ENCODE measurements at places on chromosomes 11 and 22.

DNA sequence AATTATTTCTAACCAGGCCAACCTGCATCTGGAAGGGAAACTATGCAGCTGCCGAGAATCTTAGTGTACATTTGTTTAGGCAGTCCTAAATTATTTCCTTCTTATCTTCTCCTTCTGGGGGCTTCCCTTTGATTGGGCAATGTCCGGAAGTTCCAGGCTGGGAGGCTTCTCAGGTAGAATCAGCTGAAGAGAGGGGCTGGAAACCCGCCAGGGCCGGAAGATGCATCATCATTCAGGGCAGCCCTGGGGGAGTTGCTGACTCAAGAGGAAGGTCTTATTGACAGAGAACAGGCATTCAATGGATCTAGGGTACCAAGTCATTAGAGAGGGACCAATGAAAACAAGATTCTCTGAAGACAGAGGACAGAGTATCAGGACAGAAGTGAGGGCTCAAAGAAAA, 150.7 kb downstream of the BLID start:
- no peaks in the 10 kb centered on the region for H3K36me3 ChIP-seq
- H3K4me1 ChIP-seq = no peaks in the 10 kb centered on the region
- no peaks in the 10 kb centered on the region for H3K27me3 ChIP-seq
- no peak for DNase-seq
- H3K27ac ChIP-seq = no peak overlapping the region

DNA sequence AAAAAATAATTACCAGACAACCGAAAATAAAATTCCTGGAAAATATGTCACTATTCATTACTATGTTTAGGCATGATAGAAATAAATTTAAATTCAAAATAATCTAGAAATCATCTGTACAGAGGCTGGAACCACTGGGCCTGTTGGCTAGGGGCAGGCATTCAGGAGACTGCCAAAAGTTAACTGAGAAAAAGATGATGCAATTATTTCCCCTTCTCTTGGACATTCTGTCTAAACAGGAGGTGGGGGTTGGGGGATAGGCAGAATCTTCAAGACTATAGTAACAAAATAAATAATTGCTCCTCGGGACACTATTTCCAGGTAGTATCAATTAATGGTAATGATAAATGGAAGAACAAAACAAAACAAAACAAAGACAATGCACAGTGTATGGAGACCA, 14.1 kb downstream of the BTBD10 start:
- H3K36me3 ChIP-seq = no peaks in the 10 kb centered on the region
- H3K27ac ChIP-seq = no peak overlapping the region
- no peak overlapping the region for H3K4me3 ChIP-seq

GRCh38 chr11:2655834-2656622, 43.8 kb downstream of the KCNQ1OT1 start:
- H3K27me3 ChIP-seq = no peaks in the 10 kb centered on the region
- H3K27ac ChIP-seq = no peak overlapping the region
- no peaks in the 10 kb centered on the region for H3K4me1 ChIP-seq
- DNase-seq = no peak
- no peak overlapping the region for H3K4me3 ChIP-seq

GRCh38 chr11:95566211-95566610, 223.4 kb downstream of the FAM76B start:
- H3K36me3 ChIP-seq = no peaks in the 10 kb centered on the region
- H3K27ac ChIP-seq = no peak overlapping the region
- H3K4me3 ChIP-seq = no peak overlapping the region
- peaks cover 6% of the 10 kb centered on the region for H3K4me1 ChIP-seq

- no peak for DNase-seq
- no peak overlapping the region for H3K27ac ChIP-seq
- no peaks in the 10 kb centered on the region for H3K36me3 ChIP-seq
- no peaks in the 10 kb centered on the region for H3K27me3 ChIP-seq
- H3K4me1 ChIP-seq = peaks cover 8% of the 10 kb centered on the region
These were observed 120.3 kb upstream of the ZC3H12C start for GRCh38 chr11:109972939-109973338.

DNA sequence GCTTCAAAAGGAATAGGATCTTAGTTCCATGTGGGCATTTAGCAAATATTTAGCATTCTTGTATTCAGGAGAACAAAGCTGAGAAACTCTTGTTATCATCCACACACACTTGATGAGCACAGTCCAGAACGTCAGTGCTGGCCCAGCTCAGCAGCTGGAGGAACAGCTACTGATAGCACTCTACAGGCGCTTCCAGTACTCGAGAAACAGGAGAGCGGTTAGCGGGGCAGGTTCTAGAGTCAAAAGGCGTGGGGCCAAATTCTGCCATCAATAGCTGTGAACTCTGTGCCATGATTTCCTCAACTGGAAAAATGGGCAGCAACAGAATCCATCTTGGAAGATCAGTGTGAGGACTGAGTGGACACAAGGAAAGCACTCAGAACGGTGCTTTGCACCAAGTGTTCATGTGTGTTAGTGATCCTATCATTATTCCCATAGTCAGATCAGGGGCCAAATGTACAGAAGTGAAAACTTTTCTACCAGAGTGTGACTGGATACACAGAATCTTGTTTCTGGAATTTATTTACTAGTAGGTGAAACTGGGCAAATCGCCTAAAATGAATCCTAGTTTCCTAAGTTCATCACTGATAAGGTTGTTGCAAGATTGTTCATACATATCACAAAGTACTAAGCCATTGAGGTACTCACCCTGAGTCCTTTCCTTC, 3.2 kb downstream of the JOSD1 start:
- H3K4me3 ChIP-seq = peak overlapping the region; percentile 5
- no peaks in the 10 kb centered on the region for H3K36me3 ChIP-seq
- DNase-seq = no peak
- H3K27ac ChIP-seq = peak overlapping the region; percentile 61
- peaks cover 65% of the 10 kb centered on the region for H3K4me1 ChIP-seq

- H3K4me1 ChIP-seq = peaks cover 5% of the 10 kb centered on the region
- H3K27ac ChIP-seq = no peak overlapping the region
- no peak overlapping the region for H3K4me3 ChIP-seq
- no peaks in the 10 kb centered on the region for H3K27me3 ChIP-seq
These were observed 24.3 kb downstream of the IZUMO1R start for GRCh38 chr11:94328587-94329080.

DNA sequence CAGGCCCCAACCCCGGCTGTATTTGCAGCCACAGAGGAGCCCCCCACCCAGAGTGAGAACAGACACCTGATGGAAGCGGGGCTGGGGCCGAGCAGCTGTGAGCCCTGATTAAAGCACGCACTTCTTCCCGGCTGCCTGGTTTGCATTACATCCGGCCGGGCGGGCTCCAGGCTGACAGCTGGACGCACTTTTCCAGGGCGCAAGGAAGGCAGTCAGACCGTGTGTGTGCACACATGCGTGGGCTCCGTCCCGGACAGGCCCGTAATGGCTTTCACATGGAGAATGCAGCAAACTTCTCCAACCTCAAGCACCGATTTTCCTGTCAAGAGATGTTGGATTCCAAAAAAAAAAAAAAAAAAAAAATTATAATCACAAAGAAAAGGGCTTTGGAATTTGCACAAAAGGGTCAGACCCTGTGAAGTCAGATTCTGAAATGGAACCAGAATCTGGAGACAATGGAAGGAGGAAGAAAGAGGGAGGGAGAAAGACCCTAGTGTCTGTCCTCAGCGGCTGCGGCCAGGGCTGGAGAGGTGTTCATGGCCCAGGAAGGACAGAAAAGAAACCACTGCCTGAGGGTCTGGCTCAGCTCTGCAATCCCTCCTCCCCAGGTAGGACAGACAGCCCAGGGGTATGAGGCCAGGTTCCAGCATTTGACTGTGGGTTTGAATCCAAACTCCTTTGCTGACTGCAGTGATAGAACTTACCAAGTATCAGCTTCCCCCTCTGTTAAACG, 365.5 kb downstream of the MN1 start:
- H3K27me3 ChIP-seq = peaks cover 2% of the 10 kb centered on the region
- no peak overlapping the region for H3K4me3 ChIP-seq
- H3K4me1 ChIP-seq = peaks cover 11% of the 10 kb centered on the region
- no peaks in the 10 kb centered on the region for H3K36me3 ChIP-seq
- DNase-seq = no peak
- no peak overlapping the region for H3K27ac ChIP-seq

DNA sequence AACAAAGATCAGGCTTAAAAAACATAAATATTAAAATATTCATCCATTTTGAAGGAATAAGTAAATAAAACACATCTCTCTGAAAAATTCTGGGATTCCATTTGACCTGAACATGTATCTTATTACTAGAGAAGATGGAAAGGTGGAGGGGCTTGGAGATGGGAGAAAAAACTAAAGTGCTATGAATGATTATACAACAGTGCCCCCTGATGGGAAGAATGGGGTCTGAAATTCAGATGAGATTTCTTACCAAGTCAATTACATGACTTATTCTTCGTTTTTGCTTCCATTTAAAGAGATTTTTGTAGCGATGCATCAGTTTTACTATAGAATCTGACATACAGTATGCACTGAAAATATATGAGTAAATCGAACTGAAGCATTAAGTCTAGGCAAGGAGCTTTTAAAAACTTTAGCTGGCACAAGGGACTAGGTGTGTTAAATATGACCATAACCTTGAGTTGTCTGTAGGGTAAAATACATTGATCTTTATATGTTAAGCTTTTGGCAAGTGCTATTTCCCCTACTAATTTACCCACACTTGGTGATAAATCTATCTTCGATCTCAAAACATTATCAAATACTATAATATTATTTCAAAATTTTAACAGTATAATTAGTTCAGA, 718.8 kb downstream of the CNTN5 start:
- H3K27me3 ChIP-seq = no peaks in the 10 kb centered on the region
- no peaks in the 10 kb centered on the region for H3K4me1 ChIP-seq
- H3K4me3 ChIP-seq = no peak overlapping the region
- no peaks in the 10 kb centered on the region for H3K36me3 ChIP-seq
- H3K27ac ChIP-seq = no peak overlapping the region
- no peak for DNase-seq

DNA sequence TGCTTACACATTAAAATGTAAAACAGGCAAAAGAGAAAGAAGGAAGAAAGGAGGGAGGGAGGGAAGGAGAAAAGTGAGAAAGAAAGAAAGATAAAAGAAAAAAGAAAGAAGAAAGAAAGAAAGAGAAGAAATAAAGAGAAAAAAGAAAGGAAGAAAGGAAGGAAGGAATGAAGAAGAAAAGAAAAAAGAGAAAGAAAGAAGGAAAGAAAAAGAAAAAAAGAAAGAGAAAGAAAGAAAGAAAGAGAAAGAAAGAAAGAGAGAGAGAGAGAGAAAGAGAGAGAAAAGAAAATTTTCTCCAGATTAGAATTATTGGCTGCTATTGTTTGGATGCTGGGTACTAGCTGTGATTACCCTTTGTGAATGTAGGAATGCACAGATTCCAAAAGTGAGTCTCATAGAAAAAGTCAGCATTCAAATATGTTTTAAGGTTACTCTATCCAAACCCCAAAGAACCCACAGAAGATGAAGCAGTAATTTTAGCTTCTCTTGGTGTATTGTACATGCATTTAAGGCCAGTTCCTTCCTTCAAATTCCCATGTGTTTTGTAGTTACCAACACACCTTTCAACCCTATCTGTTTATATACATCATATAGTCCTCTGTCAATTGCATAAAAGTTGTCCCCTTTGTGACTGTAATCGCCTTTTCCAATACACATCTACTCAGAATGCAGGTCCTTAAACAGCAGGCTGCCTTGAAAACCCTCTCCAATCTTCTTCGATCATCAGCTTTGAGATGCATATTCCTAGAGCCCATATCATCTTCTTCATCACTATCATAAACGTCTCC, 789 bp upstream of the FAM111A start:
- no peaks in the 10 kb centered on the region for H3K27me3 ChIP-seq
- peak overlapping the region; percentile 83 for H3K4me3 ChIP-seq
- no peak for DNase-seq
- H3K4me1 ChIP-seq = peaks cover 35% of the 10 kb centered on the region
- peak overlapping the region; percentile 94 for H3K27ac ChIP-seq

- no peak for DNase-seq
- no peaks in the 10 kb centered on the region for H3K27me3 ChIP-seq
- no peak overlapping the region for H3K4me3 ChIP-seq
- H3K27ac ChIP-seq = no peak overlapping the region
- no peaks in the 10 kb centered on the region for H3K4me1 ChIP-seq
These were observed 8.1 kb upstream of the GLYAT start for GRCh38 chr11:58739725-58740430.

DNA sequence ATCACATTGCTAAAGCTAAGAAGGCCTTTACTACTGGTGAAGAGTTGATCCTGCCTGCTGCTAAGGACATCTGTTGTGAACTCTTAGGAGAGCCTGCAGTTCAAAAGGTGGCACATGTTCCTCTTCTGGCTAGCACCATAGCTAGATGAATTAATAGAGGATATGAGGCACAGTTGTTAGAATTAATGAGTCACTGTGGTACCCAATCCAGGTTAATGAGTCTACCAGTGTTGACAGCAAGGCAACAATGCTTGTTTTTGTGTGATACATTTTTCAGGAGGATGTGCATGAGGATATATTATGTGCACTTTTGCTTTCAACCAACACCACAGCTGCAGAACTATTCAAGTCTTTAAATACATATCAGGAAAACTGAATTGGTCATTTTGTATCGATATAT, 12.0 kb downstream of the C11orf58 start:
- H3K27ac ChIP-seq = no peak overlapping the region
- H3K4me3 ChIP-seq = no peak overlapping the region
- H3K4me1 ChIP-seq = peaks cover 3% of the 10 kb centered on the region
- DNase-seq = no peak

DNA sequence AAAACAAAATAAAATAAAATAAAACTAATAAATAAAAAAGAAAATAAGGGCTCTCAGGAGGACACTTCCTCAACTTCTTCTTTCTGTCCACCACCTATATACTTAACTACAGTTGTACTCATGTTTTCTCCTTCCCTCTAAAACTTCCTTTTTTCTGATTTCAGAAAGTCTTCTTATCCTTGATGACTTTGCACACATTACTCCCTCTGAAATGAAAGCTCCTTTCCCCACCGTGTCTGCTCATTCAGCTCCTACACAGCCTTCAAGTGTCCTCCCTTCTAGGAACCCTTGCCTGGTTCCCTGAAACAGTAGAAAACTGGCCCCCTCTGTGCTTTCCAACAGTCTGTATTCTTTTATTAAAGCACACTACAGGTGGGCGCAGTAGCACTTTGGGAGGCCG, 18.3 kb upstream of the DDX17 start:
- no peaks in the 10 kb centered on the region for H3K27me3 ChIP-seq
- no peak overlapping the region for H3K4me3 ChIP-seq
- H3K36me3 ChIP-seq = no peaks in the 10 kb centered on the region
- H3K4me1 ChIP-seq = no peaks in the 10 kb centered on the region

DNA sequence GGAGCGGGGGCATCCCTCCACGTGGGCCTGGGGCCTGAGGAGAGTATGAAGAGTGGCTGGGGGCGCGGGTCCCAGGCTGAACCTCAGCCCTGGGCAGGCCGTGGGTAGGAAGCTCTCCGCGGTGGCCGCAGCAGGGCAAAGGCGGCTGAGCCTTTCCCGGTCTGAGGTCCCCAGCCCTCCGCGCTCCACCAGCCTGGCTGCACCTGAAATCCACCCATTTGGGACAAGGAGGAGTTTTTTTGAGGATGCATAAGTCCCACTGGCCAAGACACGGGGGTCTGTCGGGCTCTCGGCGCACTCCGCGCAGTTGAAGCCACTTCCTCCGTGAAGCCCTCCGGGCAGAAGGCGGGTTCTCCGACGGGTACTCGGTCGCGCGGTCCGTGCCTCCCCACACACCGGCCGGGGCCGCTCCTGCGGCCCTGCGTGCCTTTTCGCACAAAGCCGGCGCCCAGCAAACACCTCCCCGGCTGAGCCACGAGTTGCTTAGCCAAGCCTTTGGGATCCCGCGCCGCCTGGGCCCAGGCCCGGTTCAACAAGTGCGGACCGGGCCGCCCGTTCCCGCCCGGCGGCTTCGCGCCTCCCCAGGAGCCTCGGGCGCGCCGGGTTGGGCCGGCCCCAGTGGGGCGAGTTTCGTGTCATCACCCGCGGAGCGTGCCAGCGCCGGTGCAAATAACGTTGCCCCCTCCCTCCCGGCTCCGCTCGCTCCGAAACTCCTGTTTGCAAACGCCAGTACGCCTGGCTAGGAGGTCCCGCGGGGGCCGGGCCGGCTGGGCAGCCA, 666 bp upstream of the OVOL1 start:
- H3K4me3 ChIP-seq = peak overlapping the region; percentile 57
- peak; percentile 65 for DNase-seq
- peak overlapping the region; percentile 7 for H3K27ac ChIP-seq
- peaks cover 73% of the 10 kb centered on the region for H3K4me1 ChIP-seq
